ENCODE measurements at places on chromosomes 12 and 14. TPM values are rescaled to one million over a fixed set of nuclear protein-coding genes. Genes with fewer than 3 reads are reported as not detected.

Gene GPRC5A
- 1.8 TPM for total RNA-seq

GRCh38 chr12:51171884-51172514 is 936 bp downstream of the TFCP2 start:
- DNase-seq, result no peak

Gene KERA
- total RNA-seq, result not detected

GRCh38 chr14:82341261-82341810 is 807.7 kb upstream of the SEL1L start:
- no peak for DNase-seq

Gene PLCZ1
- total RNA-seq, result not detected

GRCh38 chr12:47828976-47829482 is 9.3 kb upstream of the HDAC7 start:
- DNase-seq, result no peak

- DNase-seq, result peak; percentile 59
Measured at GRCh38 chr12:108646600-108647579, 13.2 kb upstream of the SELPLG start.

DNA sequence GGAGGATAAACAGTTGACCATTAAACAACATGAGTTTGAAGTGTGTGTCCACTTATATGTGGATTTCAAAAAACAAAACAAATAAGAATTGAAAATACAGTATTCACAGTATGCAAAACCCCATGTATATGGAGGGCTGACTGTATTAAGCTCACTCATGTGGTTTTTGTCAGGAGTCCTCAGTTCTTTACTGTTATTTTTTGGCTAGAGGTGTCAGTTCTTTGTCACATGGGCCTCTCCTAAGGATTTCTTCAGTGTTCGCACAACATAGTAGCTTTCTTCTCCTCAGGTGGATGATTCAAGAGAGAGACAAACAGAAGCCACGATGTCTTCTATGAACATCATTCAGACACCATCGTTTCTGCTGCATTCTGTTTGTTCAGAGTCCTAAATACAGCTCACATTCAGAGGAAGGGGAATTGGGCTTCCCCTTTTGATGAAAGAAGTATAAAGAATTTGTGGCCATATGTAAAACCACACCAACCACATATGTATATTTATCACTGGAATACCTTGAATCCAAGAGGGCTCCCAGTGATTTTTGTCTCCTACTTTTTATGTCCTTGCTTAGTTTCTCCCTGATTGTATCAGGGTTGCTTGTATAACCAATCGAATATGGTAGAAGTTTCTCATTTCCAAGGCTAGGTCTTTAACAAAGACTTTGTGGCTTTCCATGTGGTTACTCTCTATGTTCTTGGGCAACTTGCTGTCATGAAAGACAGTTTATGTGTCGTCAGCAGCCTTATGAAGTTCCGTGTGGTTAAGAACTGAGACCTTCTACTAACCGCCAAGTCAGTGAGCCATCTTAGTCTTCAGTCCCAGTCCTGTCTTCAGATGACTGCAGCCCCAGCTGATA is 18.9 kb downstream of the MNAT1 start:
- no peak for DNase-seq

DNA sequence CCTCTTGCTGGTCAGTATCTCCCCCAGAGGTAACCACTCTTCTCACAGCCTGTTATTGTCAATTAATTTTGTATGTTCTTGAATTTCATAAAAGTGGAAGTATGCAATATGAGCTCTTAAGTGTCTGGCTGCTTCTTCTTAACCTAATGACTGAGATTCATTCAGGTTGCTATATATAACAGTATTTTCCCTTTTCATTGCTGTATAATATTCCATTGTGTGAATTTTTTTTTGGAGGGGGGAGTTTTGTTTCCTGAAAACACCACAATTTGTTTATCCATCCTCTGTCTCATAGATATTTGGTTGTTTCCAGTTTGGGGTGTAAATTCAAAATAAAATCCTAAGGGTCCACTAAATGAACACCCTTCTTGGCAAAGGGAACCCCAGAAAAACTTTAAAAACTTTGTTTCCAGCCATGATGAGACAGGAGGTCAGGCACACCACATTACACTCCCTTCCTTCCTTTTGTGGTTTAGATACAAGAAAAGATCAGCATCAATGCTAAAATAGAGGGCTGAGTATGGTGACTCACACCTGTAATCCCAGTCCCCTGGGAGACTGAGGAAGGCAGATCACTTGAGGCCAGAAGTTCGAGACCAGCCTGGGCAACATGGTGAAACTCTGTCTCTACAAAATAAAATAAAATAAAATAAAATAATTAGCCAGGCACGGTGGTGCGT is 4.1 kb upstream of the DAO start:
- DNase-seq, result no peak

Gene OVCH1
- not detected for total RNA-seq

DNA sequence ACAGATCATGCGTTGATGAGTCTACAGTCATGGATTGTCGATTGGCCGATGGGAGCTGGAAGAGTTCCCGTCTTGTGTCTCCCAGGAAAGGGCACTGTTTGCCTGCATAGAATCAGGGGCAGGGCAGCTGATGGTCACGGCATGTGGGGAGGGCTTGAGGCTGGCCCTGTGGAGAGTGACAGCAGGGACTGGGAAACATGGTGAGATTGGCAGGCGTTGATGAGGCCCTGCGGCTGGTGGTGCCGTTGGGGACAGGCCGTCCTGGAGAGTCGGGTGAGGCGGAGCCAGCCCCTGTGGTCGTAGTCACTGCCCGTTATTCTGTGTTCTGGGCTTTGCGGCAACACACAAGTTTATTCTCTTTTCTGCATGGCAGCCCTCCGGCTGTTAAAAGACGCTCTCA is 52.9 kb downstream of the TECPR2 start:
- no peak for DNase-seq

Gene DPF3
- 0.38 TPM for total RNA-seq

Gene PRR4
- 0.51 TPM for total RNA-seq

- DNase-seq, result no peak
Measured at GRCh38 chr12:52316290-52316689, 4.9 kb downstream of the KRT83 start.

Gene PEBP1
- total RNA-seq, result 148 TPM

DNA sequence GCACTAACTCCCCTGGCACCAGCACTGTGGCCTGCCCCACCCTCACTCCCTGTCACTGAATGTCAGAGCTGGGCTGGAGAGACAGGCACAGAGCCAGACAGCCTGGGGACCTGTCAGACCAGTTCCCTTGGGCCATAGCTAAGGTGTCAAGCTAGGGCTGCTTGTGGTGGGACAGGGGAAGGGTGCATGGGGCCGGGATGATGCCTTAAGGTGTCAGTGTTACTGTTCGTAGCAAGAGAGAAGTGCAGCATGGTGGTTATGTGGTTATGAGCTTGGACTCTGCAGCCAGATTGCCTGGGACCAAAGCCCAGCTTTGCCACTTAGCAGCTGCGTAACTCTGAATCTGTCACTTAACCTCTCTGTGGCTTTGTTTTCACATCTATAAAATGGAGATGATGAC is 3.8 kb downstream of the RAPGEF3 start:
- DNase-seq, result no peak

GRCh38 chr14:76015191-76015590 is 29.6 kb downstream of the IFT43 start:
- DNase-seq, result no peak

Gene RNASE3
- not detected for total RNA-seq

Gene CLEC2D
- total RNA-seq, result 0.64 TPM

DNA sequence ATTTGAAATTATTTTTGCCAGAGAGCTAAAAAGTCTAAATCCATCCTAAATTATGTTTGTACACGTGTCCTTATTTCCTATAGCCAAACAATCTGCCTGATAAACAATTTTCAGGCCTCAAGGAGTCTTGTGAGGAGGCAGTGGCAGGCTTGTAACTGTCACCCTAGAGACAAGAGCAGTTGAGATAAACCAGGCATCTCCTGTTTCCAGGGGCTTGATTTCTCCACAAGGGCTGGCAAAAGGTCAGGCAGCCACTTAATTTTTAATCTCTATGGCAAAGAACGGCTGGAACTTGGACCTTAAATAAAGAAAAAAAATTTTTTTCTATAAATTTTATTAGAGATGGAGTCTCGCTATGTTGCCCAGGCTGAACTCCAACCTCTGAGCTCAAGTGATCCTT is 15.5 kb downstream of the PKP2 start:
- DNase-seq, result no peak

GRCh38 chr12:96375841-96376604 is 24.2 kb downstream of the CDK17 start:
- DNase-seq, result peak; percentile 65

Gene PPP1R36
- 0.38 TPM for total RNA-seq

Gene CHGA
- not detected for total RNA-seq

DNA sequence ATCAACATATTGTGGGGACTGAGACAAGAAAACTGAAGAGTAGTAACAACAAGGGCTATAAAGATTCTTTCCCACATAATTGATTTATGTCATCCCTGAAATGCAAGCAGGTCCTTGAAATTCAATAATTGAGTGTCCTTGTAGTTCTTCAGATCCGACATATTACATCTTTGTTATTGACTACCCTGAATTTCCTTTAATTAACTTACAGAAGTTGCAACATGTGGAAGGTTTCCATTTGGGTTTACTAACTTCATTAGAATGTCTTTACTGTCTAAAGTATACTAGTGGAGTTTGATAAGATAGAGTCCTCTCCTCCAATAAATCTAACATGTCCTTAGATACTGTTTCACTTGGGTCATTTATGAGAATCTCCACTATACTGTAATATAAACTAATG is 951.8 kb downstream of the SLC6A15 start:
- DNase-seq, result no peak

GRCh38 chr12:115257791-115258190 is 573.8 kb upstream of the TBX3 start:
- DNase-seq, result no peak

Gene PAX9
- total RNA-seq, result not detected

- no peak for DNase-seq
Measured at GRCh38 chr12:3605692-3606091, 114.7 kb downstream of the PRMT8 start.

Gene ABCC9
- total RNA-seq, result not detected

- no peak for DNase-seq
Measured at GRCh38 chr12:32702473-32702872, 23.4 kb downstream of the DNM1L start.

GRCh38 chr14:74346341-74346740 is 1.9 kb upstream of the VRTN start:
- no peak for DNase-seq

DNA sequence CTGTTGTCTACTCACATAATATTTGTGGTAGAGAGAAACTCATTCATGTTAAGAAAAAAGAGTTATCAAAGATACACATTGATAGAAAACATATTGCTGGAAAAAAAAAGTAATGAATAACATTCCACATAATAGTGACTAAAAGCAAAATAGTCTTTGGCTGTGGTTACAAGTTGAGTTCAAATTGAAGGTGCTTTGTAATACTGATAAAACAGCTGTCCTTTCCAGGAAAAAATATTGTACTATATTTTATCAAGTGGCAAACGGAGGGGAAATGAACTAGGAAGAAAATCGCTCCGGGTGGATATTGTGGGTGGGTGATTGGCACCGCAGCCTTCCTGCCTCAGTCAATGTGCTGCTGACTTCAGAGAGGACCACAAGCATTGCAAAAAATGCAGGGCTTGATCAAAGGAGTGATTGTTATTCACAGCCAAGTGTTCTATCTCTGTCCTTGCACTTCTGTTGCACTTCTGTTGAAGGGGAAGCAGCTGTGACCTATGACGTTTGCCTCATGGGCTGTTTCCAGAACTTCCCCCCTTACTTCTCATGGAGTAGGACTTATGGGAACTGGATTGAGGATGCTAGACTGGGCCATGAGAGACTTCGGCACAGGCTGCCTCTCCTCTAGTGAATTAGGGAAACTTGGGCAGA is 114.4 kb downstream of the VRK1 start:
- no peak for DNase-seq

DNA sequence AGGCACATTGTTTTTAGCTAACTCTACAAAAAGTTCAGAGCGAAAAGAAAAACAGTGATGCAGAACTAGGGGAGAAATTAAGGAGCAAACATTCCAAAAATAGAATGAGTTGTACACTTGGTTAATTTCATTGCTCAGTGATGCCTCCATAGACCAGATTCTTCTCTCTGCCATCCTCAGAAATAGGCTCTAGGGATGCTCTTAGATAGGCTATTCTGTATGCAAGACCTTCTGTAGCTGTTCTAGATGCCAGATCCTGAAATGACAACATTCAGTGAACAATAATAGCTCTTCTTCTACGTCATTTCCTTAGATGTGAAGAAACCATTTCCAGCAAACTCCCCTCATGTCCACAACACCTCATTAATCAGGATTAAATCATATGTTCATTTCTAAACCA is 466.3 kb downstream of the DIO2 start:
- DNase-seq, result no peak

DNA sequence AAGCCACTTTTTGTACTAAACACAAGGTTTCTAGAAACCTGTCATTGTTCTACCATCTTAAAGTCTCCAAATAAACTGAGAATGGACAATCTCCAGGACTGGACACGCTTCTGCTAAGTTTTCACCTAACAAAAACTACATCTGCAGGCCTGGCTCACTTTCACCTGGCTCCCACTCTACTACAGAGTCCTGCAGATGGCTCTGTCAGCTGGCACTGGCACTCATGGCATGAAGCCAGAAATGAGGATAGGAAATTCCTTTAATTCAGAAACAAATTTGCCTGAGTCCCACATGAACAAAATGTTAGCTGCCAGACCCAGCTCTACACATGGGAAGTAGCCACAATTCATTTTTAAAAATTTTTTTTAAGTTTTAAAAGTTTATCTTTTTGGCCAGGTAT is 42.1 kb downstream of the STXBP6 start:
- peak; percentile 79 for DNase-seq

- no peak for DNase-seq
Measured at GRCh38 chr12:116126610-116127009, 150.9 kb downstream of the MED13L start.

Gene STXBP6
- 34.5 TPM for total RNA-seq

Gene IAPP
- not detected for total RNA-seq

GRCh38 chr12:28268608-28269229 is 78.5 kb downstream of the CCDC91 start:
- no peak for DNase-seq

Gene COPS7A
- 50.4 TPM for total RNA-seq

Gene CCDC85C
- total RNA-seq, result 5.7 TPM
